NCI-H226 (cell line): ENCODE measurements at places on chromosomes 7 and 10.

DNA sequence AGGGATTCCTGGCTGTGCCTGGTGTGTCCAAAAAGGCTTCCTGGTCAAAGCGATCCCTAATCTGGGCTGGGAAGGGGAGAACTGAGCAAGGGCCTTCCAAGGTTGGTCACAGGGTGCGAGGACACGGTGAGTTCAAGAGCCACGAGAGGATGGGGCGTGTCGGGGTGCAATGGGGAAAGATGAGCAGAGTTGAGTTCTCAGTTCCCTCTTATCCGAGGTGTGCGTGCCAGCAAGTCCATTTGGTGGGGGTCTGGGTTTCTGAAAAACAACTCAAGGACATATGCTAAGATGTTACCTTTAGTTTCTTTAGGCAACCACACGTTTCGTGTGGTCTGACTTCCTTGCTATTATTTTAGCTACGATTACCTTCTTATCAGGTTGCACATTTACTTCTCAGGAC, 1.3 kb downstream of the ZNF775 start:
- DNase-seq: no peak

DNA sequence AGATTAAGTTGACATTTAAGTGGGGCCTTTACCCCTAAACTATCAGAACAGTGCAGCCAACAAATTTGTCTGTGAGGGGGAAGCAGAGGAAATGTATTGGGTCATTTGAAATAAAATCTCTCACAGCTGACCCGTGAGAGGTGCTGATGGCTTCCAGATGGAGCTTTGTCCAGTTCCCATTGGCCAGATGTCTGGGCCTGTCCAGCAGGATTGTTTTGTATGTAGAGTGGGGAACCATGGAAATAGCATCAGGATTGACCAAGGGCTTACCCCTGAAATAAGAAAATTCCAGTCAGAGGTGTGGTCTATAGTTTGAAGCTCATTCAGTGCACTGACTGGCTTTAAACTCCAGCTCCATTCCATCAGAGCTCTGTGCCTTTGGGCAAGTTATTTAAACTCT, 50.6 kb downstream of the INHBA start:
- no peak for DNase-seq

DNA sequence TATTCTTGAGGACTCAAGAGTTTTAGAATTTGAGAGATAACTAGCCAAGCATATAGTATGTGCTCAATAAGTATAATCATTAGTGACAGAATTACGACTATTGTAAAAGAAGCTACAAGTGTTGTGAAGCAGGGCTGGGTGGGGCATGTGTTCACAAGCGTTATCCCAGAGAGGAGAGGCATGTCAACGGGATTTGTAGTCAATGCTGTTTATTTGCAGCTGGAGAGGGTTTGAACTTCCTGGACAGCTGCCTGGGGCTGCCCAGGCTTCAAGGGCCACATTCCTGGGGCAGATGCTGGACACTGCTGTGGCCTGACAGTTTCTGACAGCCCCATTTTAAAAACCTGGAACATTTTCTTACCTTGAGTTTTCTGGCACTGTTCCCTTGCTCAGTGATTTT, 36.9 kb upstream of the CDHR3 start:
- DNase-seq: no peak

DNA sequence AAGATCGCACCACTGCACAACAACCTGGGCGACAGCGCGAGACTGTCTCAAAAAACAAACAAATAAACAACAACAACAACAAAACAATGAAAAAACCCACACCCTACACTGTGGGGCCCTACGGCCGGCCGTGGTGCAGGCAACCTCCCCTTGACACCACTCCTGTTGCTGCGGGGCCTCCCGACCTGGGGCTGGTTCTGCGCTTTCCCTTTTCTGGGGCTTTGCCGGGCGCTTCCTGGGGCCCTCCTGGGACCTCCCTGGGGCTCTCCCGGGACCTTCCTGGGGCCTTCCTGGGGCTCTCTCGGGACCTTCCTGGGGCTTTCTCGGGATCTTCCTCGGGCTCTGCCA, 46.6 kb downstream of the INSIG1 start:
- no peak for DNase-seq

GRCh38 chr7:138903186-138903820, 77.9 kb downstream of the KIAA1549 start:
- DNase-seq: no peak

- peak; percentile 11 for DNase-seq
Measured at GRCh38 chr10:34155812-34156211, 659.3 kb downstream of the PARD3 start.

DNA sequence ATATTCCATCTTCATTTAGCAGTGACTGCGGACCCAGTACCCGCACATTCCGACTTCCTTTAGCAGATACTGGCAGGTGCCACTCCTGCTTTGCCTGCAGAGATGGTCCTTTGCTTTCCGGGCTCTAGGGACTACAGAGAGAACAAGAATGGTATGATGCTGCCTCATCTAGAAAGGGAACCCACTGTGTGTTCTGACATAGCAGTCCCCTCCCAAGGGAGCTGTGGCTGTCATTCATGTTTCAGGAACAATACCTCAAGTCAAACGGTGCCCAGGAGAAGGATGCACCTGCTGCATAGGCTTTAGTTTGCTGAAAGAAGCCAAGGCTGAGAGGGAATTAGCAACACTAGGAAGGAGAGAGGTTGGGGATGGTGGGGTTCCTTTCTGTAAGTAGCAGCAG, 15.9 kb upstream of the TMEM72 start:
- no peak for DNase-seq

GRCh38 chr10:117277675-117278074, 36.8 kb downstream of the SLC18A2 start:
- DNase-seq: no peak

GRCh38 chr7:55133630-55134358, 115.0 kb downstream of the EGFR start:
- peak; percentile 98 for DNase-seq
